ENCODE measurements at places on chromosomes 7 and 10.
A peak's percentile ranks its signal among the peaks of the same experiment; 100 is the strongest.

DNA sequence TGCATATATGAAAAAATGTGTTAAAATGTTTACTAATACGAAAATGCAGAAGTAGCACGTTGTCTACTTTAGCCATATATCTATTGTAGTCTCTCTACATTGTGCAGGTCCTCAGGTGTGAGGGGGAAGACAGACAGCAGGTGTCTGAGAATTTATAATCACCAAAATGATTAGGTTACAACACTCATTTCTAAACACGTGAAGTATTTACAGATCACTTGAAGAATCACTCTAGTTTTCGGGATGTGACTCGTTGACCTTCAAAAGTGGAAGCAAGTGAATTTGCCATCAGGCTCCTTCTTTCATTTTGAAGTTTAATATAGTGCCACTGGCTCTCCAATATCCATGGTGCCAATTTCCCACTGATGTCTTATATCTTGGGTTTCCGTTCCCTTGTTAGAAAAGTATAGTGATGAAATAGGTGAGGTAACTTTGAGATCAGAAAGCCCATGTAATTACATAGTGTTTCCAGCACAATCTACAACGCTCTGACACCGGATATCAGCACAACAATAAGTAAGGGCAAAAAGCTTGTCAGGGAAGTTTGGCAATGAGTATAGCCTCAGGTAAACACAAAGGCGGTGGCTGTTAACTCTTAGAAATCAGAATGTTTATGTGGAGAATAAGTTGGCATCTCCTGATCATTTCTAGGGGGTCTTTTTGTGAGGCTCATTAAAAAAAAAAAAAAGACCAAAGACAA, 57.5 kb upstream of the SP4 start:
- DNase-seq, result no peak

DNA sequence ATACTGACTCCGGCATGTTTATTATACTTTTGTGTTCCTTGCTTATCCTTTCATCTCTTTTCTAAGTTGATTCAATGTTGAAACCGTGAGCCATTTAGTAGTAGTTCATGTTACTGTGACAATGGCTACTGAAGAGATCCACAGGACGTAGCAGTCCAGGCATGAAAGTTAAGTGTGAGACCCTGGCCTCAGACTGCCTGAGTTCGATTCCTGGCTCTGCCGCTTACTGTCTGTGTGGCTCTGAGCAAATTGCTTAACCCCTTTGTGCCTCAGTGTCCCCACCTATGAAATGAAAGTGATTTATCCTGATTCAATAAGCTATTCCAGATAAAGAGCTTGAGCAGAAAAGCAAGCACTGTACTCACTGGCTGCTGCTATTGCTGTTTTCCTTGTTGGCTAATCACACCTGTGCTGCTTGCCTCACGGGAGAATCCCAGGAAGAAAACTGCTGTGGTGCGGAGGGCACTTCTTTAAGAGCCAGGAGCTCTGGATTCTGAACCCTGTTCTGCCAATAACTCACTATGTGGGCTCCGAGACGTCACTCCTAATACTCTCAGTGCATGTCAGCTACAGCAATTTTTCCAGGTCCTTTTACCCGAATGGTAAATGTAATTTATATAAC, 38.4 kb downstream of the PNLIPRP2 start:
- no peak for DNase-seq

GRCh38 chr7:12294701-12295100, 83.6 kb downstream of the TMEM106B start:
- no peak for DNase-seq

- no peak for DNase-seq
Measured at GRCh38 chr7:100722480-100723212, 2.4 kb downstream of the EPO start.

- no peak for DNase-seq
Measured at GRCh38 chr7:65430344-65431186, 56.9 kb downstream of the ZNF92 start.

DNA sequence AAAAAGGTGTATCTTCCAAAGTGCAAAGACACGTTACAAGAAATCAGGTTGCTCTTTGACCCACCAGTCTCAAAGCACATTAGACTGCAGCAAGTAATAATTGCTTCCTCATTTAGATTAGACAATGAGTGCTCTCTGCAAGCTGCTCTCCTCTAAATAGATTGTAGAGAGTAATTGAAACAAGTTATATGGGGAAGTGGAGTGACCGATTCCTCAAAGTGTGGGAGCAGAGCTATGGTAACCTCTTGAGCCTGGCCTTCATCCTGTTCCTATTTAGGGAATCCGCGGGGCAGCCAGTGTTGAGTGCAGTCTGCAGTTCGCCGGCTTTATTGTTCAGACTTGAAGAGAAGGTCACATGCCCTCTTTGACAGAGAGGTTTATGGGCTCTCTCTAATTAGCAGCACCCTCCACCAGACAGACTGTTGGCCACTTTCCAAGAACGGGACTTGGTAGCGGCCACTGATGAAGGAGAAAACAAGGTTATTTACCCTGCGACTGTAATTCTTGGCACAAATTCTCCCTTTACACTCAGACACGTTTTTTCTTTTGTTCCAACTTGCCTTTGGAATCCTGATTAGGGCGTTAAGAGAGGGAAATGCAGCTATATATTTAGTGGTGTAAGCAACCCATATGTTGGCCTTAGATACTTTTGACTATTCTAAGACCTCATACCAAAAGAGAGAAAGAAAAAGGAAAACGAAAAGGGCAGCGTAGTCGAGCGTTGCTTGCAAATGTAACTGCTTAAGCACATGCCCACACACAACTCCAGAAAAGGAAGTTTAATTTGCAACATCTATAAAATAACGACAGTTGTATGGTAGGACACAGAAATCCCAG, 107.5 kb downstream of the REEP3 start:
- DNase-seq, result peak; percentile 27

DNA sequence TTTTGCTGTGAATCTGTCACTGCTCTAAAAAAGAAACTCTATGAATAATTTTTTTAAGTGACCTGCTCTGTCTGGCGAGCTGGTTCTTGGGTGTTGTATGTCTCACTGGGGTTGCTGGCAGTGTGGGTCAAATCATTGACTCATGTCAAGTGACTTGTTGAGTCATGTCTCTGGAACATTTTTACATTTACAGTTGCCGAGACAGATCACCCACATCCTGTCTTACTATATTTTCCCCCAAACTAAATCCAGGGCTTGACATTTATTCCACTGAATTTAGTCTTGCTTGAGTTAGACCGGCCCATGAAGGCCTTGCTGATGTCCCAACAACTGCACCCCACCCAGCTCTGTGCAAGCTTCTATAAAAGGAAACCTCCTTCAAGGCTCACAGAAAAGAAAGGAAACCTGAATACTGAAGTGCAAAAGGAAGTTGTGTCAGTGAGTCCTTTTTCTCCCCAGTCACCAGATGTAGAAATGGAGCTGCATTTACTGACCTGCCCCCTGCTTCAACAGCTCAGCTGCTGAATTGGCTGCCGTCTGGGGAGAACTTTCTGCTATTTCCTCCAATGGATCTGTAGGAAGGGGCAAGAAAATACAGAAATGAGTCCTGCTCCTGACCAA, 290.3 kb downstream of the TNS3 start:
- peak; percentile 21 for DNase-seq

DNA sequence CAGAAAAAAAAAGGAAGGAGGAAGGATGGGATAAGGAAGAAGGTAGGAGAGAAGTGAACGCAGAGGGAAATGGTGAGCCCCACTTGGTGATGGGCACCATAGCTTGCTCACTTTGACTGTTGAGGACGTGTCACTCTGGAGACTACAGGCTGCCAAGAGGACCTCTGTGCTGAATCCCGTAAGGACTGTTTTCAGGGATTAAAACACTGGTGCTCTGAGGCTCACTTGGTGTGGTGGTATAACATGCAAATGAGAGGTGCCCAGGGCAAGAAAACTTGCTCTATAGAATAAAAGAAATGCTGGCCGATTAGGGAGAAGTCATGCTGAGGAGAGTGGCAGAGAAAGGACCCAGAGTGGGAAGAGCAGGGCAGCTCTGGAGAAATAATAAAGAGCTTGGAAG, 5.3 kb upstream of the IL2RA start:
- no peak for DNase-seq
